ENCODE measurements at places on chromosomes 2 and 18. TPM values are rescaled to one million over a fixed set of nuclear protein-coding genes. Genes with fewer than 3 reads are reported as not detected.

GRCh38 chr18:25736516-25736915, 353.9 kb downstream of the SS18 start:
- DNase-seq: no peak

SMARCAL1 gene
- polyA plus RNA-seq: 21.7 TPM

- DNase-seq: no peak
Measured at GRCh38 chr2:235511751-235512698, 18.2 kb downstream of the AGAP1 start.

ONECUT2 gene
- 0.15 TPM for polyA plus RNA-seq

GRCh38 chr2:177633910-177634294, 241.3 kb downstream of the AGPS start:
- DNase-seq: no peak

TUBA4B gene
- polyA plus RNA-seq: 0.24 TPM

SLC19A3 gene
- polyA plus RNA-seq: 0.82 TPM

DNA sequence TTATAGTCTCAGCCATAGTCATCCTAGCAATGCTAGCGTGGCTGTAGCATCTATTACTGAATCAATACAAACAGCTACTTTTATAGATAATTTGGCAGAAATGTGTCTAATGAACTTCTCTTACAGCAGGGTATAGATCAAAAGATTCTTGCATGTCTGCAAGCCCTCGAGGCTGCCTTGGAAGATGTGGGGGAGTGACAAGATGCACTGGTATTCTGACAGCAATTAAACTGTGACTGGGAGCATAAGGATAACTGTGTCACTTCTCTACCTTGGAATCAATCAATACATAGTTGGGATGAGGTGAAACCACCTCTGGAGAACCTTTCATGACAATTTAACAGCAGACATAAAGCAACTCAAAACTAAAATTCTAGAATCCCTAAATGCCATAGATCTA, 59.3 kb upstream of the MYO3B start:
- DNase-seq: no peak

GRCh38 chr2:128769457-128770142, 450.9 kb upstream of the HS6ST1 start:
- DNase-seq: no peak

GRCh38 chr2:162099836-162100235, 25.8 kb upstream of the DPP4 start:
- no peak for DNase-seq

D2HGDH gene
- 16.0 TPM for polyA plus RNA-seq

DNA sequence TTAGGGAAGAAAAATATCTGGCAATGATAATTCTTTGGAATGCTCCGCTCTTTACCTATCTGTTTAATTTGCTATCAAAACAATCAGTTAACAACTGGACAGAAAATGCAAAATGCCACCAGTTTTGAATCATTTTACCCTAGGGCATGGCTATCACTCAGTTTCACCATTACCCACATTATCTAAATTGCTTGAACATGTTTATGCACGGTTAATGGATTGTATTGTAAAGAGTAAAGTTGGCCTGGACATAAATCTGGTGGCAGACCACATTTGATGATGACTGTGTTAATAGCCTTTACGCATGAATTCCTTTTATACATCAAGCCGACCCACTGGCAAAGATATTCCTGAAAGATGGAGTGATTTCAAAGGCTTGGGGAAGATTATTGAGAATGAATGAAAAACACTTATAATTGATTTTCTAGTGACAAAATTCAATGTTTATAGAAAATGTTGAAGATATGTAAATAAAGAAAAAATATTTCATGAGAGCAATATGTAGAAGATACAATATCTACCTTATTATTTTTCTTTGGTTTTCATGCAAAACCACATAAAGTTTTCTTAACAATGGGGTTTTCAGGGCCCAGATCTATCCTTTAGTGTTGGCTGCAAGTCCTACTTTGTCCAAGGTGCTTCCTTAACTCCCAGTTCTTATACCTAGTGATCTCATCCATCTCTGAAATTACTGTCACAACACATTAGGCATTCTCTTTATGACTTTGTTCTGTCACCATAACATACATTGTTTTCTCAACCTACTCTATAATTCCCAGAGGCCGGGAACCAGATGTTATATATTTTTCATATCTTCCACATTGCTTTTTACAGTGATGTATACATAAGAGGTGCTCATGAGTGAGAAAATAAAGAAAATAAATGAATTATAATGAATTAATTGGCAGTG, 265.1 kb downstream of the RIT2 start:
- DNase-seq: no peak

DNA sequence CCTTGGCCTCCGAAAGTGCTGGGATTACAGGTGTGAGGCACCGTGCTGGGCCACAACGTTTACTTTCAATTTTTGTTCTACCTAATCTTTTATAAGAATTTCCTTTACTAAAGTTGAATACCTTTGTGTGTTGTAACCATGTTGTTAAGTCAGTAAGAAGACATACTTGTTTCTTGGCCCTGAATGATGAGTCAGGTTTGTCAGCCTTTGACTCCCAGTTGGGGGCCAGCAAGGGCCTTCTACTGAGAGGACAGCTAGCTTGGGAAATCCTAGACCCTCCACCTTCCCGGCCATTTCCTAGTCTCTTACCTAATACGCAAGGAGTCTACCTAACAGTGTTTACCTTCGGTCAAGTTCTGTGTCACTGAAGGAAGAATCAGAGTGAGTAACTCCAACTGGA, 22.7 kb downstream of the MTHFD2 start:
- DNase-seq: no peak

GRCh38 chr2:2291500-2292260, 39.4 kb downstream of the MYT1L start:
- no peak for DNase-seq

ANKRD53 gene
- 1.0 TPM for polyA plus RNA-seq

GRCh38 chr2:70767699-70768589, at the start of gene ADD2:
Gene ADD2, minus strand, starts transcription at chr2:70768200. Its CDS starts 61,792 bp downstream, at chr2:70706408.
- DNase-seq: peak; percentile 39

DNA sequence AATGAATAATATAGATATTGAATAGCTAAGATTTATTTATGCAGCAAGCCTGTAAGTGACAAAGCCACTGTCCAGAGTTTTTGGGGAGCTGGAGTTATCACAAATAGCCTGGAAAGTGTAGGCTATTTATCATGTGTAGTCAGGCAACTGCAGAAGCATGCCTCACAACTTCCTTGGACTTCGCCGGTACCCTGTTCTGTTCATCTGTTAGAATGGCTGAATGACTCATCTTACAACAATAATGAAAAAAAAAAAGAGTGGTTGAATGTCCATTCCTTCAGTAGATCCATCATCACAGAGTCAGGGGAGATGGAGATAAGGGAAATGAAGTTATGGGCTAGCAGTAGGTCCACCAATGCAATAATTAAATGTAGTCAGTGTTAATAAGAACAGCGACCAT, 24.0 kb upstream of the ATP5MC3 start:
- no peak for DNase-seq

HTR2B gene
- 0.13 TPM for polyA plus RNA-seq

C2orf80 gene
- polyA plus RNA-seq: not detected

FOXI3 gene
- polyA plus RNA-seq: 1.2 TPM

NCKAP5 gene
- 4.7 TPM for polyA plus RNA-seq

DNA sequence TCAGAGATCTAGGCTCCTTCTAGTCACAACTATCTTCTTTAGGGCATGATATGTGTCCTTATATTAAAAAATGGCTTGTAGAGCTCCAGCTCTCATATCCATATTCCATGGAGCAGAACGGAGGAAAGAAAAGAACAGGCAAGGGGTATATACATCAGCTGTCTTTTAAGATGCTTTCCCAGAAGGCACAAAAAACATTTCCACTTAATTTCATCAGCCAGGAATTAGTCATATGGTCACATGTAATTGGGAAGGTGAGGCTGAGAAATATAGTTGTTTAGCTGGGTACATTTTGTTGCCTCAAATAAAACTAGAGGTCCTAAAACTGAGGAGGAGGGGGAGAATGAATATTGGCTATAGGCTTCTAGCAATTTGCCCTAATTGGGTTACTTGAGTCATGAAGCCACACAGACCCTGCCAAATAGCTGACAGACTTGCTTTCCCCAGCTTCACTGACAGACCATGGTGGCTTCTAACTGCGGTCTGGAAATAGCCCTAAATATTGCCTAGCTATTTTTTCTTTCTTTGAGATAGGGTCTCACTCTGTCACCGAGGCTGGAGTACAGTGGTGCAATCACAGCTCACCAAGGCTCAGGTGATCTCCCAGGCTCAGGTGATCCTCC, 20.0 kb downstream of the MAIP1 start:
- no peak for DNase-seq

GPBAR1 gene
- 1.8 TPM for polyA plus RNA-seq

DNA sequence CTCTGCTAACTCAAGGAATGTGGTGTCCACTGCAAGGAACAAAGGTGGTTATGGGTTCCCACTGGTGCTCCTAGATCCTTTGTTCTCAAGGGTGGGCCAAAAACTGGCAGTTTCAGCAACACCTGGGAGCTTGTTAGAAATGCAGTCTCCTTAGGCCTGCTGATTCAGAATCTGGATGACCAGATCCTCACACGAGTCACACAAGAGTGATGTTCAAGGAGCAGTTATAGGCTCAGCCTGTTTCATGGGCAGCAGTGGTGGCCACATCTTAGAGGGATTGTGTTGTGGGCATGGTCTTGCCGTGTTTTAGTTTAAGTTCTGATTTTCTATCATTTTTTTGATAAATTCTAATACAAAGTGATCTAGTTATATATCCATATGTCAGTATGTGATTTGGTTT, 28.7 kb upstream of the MGAT5 start:
- no peak for DNase-seq

DNA sequence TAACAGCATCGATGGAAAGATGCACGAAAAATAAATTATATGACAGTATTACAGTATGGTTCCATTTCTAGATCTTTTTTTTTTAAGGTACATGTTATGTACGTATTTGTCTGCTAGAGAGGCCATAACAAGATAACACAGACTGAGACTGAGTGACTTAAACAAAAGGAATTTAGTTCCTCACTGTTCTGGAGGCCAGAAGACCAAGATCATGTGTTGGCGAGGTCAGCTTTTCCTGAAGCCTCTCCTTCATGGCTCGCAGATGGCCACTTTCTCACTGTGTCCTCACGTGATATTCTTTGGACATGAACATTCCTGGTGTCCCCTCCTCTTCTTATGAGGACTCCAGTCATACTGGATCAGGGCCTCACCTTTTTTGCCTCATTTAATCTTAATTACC, 177.4 kb downstream of the CAPN13 start:
- DNase-seq: no peak

- no peak for DNase-seq
Measured at GRCh38 chr2:213020268-213020667, 131.1 kb downstream of the IKZF2 start.

GRCh38 chr2:172348555-172349288, 78.7 kb upstream of the ITGA6 start:
- DNase-seq: no peak

GRCh38 chr2:224157655-224158054, 118.6 kb upstream of the SERPINE2 start:
- peak; percentile 85 for DNase-seq

VWC2L gene
- not detected for polyA plus RNA-seq

All from muscle of arm (tissue), 14 donors.